ENCODE measurements at places on chromosomes 1 and 21. TPM values are rescaled to one million over a fixed set of nuclear protein-coding genes. Genes with fewer than 3 reads are reported as not detected.

TIAM1 gene
- total RNA-seq, result 1.6 TPM

LHX4 gene
- total RNA-seq, result not detected

CASZ1 gene
- total RNA-seq, result 1.3 TPM

WLS gene
- total RNA-seq, result not detected

FCRL1 gene
- total RNA-seq, result 109 TPM

ATP1A4 gene
- not detected for total RNA-seq

TMEM54 gene
- 1.1 TPM for total RNA-seq

DNA sequence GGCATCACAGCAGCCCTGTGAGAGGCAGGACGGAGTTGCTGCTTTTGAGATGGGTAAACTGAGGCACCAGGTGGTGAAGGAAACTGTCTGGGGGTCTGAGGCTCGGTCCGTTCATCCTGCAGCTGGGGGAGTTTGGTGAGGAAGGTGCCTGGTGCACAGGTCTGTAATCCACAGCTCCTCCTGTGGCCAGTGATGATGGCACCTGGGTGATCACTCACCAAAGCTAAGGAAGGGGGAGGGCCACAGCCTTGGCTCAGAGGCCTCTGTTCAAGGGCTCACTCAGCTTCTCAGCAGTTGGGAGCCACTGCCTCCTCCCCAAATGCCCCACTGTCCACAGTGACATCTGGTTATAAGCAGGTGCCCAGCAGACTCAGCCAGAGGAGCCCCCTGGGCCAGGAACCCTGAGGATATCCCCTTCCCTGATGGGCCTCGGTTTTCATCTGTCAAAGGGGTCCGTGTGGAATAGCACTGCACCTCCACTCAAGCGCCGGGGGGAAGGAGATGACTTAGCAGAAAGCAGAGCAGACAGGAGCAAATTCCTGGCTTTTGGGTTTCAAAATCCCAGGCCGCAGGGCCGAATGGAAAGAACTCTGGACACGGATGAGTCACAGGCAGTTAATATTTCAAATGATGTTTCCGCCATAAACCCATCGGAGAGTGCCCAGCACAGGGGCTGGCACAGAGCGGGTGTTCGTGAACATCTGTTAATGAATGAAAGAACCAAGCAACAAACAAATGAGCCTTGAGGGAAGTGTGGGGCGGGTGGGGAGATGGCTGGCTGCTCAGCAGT lies 82.8 kb downstream of the DMRTB1 start:
- no peak overlapping the region for H3K27ac ChIP-seq
- no peaks in the 10 kb centered on the region for H3K27me3 ChIP-seq
- no peak overlapping the region for H3K4me3 ChIP-seq
- H3K36me3 ChIP-seq, result no peaks in the 10 kb centered on the region
- DNase-seq, result peak; percentile 65

DNA sequence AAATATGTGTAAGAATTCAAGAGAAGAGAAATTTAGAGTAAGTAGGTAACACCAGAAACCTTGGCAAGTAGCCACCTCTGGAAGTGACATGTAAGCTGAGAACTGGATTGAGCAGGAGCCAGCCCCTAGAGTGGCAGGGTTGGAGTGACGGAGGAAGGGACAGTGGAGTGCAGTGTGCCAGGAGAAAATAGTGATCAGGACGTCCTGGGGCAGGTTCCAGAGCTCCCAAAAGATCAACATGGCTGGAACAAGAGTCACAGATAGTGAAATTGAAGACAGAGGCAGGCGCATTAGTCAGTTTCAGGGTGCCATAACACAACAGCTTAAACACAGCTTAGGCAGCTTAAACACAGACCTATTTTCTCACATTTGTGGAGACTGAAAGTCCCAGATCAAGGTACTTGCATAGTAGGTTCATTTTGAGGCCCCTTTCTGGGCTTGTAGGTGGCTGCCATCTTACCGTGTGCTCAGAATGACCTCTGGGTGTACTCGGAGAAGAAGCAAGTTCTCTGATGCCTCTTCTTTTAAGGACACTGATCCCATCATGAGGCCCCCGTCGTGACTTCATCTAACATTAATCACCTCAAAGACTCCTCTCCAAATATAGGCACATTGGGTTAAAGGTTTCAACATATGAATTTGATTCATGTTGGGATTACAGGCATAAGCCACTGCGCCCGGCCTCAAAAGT lies 37.2 kb downstream of the GNPAT start:
- no peaks in the 10 kb centered on the region for H3K4me1 ChIP-seq
- H3K4me3 ChIP-seq, result no peak overlapping the region
- H3K36me3 ChIP-seq, result peaks cover 20% of the 10 kb centered on the region
- no peak for DNase-seq
- H3K27me3 ChIP-seq, result no peaks in the 10 kb centered on the region

GRCh38 chr1:71298633-71299032 lies 217.8 kb upstream of the ZRANB2 start:
- H3K36me3 ChIP-seq, result no peaks in the 10 kb centered on the region
- no peak overlapping the region for H3K4me3 ChIP-seq
- H3K4me1 ChIP-seq, result no peaks in the 10 kb centered on the region
- H3K27ac ChIP-seq, result no peak overlapping the region

- no peak overlapping the region for H3K4me3 ChIP-seq
- no peaks in the 10 kb centered on the region for H3K36me3 ChIP-seq
- H3K27me3 ChIP-seq, result no peaks in the 10 kb centered on the region
- H3K4me1 ChIP-seq, result no peaks in the 10 kb centered on the region
These were observed 5.0 kb downstream of the ADGRL2 start for GRCh38 chr1:81805537-81806431.

GRCh38 chr1:65180977-65181376 lies 33.0 kb downstream of the AK4 start:
- H3K27ac ChIP-seq, result no peak overlapping the region
- no peak for DNase-seq
- no peaks in the 10 kb centered on the region for H3K4me1 ChIP-seq
- no peak overlapping the region for H3K4me3 ChIP-seq
- H3K36me3 ChIP-seq, result no peaks in the 10 kb centered on the region
- H3K27me3 ChIP-seq, result no peaks in the 10 kb centered on the region

DNA sequence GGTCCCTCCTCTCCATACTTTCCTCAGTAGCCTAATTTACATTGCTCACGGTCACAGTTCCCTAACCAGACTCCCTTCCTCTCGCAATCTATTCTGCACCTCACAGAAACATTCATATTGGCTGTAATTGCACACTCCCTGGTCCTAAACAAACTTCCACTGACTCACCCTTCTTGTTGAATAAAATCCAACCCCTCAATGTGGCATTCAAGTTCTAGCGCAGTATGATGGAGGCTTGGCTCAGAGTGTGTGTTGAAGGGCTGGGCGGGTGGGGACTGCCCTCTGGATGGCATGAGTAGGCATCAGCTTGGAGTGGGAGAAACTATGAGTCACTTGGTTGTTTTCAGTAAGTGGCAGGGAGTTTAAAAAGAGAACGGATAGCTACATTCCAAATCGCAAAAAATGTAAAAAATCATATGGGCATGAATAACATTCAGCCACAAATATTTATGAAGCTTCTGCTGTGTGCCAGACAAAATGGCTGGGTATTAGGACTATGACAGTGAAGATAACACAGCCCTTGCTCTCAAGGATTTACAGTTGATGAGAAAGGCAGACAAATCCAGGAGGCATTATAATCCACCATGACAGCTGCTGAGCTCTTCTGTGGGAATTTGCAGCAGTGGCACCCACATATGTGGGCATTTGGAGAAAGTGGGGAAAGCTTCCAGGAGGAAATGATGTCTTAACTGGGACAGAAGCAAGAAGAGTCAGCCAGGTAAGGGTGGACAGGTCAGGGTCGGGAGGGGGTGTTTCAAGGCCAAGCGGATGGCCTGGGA lies 42.2 kb upstream of the LYST start:
- H3K4me3 ChIP-seq, result no peak overlapping the region
- DNase-seq, result no peak
- no peaks in the 10 kb centered on the region for H3K36me3 ChIP-seq

GRCh38 chr1:47656719-47657685 lies 219.2 kb downstream of the FOXD2 start:
- no peak overlapping the region for H3K4me3 ChIP-seq
- no peak for DNase-seq
- H3K27ac ChIP-seq, result no peak overlapping the region
- peaks cover 6% of the 10 kb centered on the region for H3K4me1 ChIP-seq

DNA sequence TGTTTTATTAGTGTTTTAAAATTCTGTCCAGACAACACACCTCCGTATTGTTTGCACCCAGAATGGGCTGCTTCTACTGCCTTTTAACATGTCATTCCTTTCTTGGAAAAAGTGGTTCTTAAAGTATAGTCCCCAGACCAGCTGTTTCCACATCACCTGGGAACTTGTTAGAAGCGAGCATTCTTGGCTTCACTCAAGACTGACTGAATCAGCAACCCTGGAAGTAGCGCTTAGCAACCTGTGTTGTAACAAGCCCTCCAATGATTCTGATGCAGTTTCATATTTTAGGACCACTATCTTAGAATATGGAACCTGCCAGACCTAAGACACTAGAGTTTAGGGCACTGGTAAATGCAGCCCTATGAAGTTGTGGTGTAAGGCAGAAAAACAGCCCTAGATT lies 6.0 kb upstream of the PPIE start:
- DNase-seq, result no peak
- no peaks in the 10 kb centered on the region for H3K27me3 ChIP-seq
- no peak overlapping the region for H3K27ac ChIP-seq
- H3K4me3 ChIP-seq, result no peak overlapping the region
- H3K4me1 ChIP-seq, result no peaks in the 10 kb centered on the region

- H3K36me3 ChIP-seq, result peaks cover 72% of the 10 kb centered on the region
- H3K27me3 ChIP-seq, result no peaks in the 10 kb centered on the region
- no peaks in the 10 kb centered on the region for H3K4me1 ChIP-seq
- no peak for DNase-seq
These were observed 92.1 kb downstream of the CEP350 start for GRCh38 chr1:180046674-180047073.

DNA sequence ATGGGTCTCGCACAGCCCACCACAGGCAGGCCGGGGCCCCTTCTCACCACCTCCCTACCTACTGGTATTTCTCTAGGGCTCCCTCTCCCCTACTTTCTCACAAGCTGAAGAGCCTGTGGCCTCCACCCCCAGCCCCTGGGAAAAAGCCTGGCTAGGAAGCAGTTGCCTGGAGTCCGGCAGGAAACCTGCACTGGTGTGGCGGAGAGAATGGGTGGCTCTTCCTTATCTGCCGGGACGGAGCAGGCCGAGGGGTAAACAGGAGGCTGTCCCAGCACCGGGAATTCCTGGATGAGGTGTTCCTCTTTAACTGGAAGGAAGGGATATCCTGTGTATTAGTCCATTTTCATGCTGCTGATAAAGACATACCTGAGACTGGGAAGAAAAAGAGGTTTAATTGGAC lies 125.8 kb downstream of the TLR5 start:
- no peak overlapping the region for H3K4me3 ChIP-seq
- no peak overlapping the region for H3K27ac ChIP-seq
- DNase-seq, result no peak
- no peaks in the 10 kb centered on the region for H3K4me1 ChIP-seq

DNA sequence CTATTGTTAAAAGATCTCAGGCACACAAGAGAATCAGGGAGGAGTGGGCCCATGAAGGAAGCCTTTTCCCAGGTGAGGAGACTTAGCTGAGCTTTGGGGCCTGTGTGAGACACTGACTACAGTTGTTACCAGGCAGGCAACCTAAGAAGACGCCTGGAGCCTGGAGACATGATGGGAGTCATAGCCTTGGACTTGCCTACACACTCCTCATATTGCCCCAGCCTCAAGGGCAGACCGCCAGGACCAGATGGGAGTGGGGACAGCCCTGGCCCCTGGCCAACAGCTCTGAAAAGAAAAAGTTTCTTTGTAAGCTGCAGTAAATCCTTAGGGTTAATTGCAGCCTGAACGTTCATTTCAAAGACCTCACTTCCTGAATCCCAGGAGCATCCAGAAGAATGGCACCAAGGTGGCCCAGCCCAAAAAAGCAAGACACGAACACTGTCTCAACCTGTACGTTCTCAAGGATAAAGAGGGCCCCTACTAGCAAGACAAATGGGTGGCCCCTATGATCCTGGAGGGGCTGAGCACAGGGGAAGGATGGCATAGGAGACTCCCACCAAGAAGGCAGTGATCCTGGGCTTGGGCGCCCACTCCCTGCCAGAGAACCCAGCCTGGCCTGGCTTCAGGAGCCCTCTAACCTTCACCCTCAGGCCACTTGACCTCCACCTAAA lies 33.2 kb upstream of the BTG2 start:
- DNase-seq, result no peak
- H3K4me3 ChIP-seq, result peak overlapping the region; percentile 69
- peak overlapping the region; percentile 95 for H3K27ac ChIP-seq
- H3K4me1 ChIP-seq, result peaks cover 74% of the 10 kb centered on the region
- H3K36me3 ChIP-seq, result no peaks in the 10 kb centered on the region

- DNase-seq, result no peak
- H3K27ac ChIP-seq, result no peak overlapping the region
- H3K27me3 ChIP-seq, result no peaks in the 10 kb centered on the region
- no peaks in the 10 kb centered on the region for H3K4me1 ChIP-seq
- H3K36me3 ChIP-seq, result no peaks in the 10 kb centered on the region
These were observed 6.9 kb downstream of the DIRAS3 start for GRCh38 chr1:68043443-68044090.

- no peaks in the 10 kb centered on the region for H3K27me3 ChIP-seq
- H3K36me3 ChIP-seq, result no peaks in the 10 kb centered on the region
- H3K27ac ChIP-seq, result no peak overlapping the region
These were observed 8.0 kb downstream of the TENT5B start for GRCh38 chr1:27004471-27005165.

GRCh38 chr1:182953826-182954225 lies 860 bp upstream of the SHCBP1L start:
- no peak overlapping the region for H3K4me3 ChIP-seq
- no peaks in the 10 kb centered on the region for H3K36me3 ChIP-seq
- DNase-seq, result no peak
- no peak overlapping the region for H3K27ac ChIP-seq
- H3K4me1 ChIP-seq, result no peaks in the 10 kb centered on the region
- no peaks in the 10 kb centered on the region for H3K27me3 ChIP-seq

- H3K27ac ChIP-seq, result no peak overlapping the region
- no peaks in the 10 kb centered on the region for H3K27me3 ChIP-seq
- no peak overlapping the region for H3K4me3 ChIP-seq
- H3K36me3 ChIP-seq, result no peaks in the 10 kb centered on the region
- DNase-seq, result no peak
- peaks cover 46% of the 10 kb centered on the region for H3K4me1 ChIP-seq
These were observed 86.5 kb upstream of the ATP1A1 start for GRCh38 chr1:116286541-116286971.

GRCh38 chr1:21052034-21052433 lies 124.7 kb downstream of the EIF4G3 start:
- H3K27me3 ChIP-seq, result no peaks in the 10 kb centered on the region
- H3K4me3 ChIP-seq, result no peak overlapping the region
- DNase-seq, result no peak
- no peak overlapping the region for H3K27ac ChIP-seq
- H3K36me3 ChIP-seq, result peaks cover 27% of the 10 kb centered on the region

GRCh38 chr1:21764615-21765423 lies 18.1 kb downstream of the USP48 start:
- H3K4me3 ChIP-seq, result no peak overlapping the region
- peaks cover 68% of the 10 kb centered on the region for H3K4me1 ChIP-seq
